ENCODE measurements at places on chromosomes 11 and 22. TPM values are rescaled to one million over a fixed set of nuclear protein-coding genes. Genes with fewer than 3 reads are reported as not detected.

The MS4A18 gene
- not detected for polyA plus RNA-seq

The CHRM1 gene
- polyA plus RNA-seq, result not detected

GRCh38 chr11:2870969-2871680 lies 14.4 kb downstream of the CDKN1C start:
- no peak for DNase-seq

- no peak for DNase-seq
Observed at GRCh38 chr11:106668147-106668546, 350.1 kb downstream of the GUCY1A2 start.

DNA sequence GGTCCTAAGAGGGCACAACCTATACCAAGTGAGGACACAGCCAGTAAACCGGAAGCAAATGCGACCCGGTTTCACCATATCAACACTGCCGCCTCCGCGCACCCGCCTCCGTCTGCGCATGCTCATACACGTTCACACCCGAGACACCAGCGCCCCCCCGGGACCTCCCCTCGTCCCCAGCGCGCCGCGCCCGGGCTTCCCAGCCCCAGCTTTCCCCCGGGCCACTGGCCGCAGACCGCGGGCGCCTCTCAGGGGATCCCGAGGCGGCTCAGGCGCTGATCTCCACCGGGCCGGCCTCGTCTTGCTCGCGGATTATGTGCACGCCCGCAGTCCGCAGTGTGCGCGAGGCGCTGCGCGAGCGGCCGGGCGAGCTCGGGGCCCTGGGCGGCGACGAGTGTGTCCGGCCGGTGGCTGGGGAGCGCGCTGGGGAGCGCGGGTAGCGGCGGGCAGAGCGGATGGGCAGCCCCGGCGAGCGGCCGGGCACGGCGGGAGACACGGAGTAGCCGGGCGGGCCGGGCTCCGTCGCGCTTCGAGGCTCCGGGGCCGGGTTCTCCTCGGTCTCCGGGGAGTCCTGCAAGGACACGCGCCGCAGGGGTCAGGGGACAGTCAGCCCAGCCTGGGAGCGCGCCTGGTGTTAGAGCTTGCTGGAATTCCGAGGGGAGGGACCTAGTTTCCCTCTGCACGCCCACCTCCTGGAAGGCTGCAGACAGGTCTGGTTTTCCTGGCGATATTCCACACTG lies 2.0 kb downstream of the HEPN1 start:
- DNase-seq, result peak; percentile 79

The NLRP14 gene
- polyA plus RNA-seq, result 0.83 TPM

DNA sequence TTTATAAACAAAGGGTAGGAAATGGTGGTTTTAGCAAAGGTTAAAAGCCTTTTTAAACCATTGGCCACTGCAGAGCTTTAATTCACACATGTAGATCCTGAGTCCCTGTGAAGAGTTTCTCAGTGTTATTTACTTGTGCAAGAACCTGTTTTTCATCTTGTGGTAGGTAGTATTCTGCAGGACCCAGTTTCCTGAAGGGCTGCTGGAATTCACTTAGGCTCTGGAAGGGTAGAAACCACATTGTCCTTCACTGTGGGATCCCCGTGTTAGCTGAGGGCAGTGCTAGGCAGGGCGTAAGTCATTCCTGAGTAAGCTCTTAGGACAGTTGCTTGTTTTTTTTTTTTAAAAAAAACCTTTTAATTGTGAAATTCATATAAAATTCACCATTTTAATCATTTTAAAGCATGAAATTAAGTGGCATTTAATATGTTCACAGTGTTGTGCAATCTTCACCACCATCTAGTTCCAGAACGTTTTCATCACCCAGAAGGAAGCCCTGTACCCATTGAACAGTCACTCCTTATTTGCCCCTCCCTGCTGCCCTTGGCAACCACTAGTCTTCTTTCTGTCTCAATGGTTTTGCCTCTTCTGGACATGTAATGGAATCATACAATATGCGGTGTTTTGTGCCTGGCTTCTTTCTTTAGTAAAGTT lies 77.7 kb downstream of the C22orf31 start:
- DNase-seq, result no peak

DNA sequence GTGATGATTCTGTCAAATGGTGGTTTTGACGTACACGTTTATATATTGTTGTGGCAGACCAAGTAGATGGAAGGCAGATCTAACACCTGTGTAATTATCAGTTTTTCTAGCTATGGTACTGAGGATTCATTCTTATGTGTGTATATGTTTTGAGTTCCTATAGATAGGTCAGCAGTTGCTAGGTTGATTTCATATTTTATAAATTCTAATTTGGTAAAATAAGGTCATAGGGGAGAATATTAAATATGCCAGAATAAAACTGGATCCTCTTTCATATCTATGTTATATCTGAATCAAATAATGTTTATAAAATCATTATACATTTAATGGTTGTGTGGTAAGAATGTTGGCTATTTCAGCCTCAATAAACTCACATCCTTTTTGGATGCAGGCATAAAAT lies 27.6 kb downstream of the HIPK3 start:
- no peak for DNase-seq

GRCh38 chr11:8739309-8739793 lies 56.8 kb downstream of the RPL27A start:
- no peak for DNase-seq

The OR51A2 gene
- not detected for polyA plus RNA-seq

GRCh38 chr11:47109051-47109726 lies 67.5 kb downstream of the ARFGAP2 start:
- DNase-seq, result no peak

The INSC gene
- polyA plus RNA-seq, result 0.73 TPM

The SPTY2D1 gene
- 30.5 TPM for polyA plus RNA-seq
